ENCODE measurements at places on chromosomes 1 and 21.

DNA sequence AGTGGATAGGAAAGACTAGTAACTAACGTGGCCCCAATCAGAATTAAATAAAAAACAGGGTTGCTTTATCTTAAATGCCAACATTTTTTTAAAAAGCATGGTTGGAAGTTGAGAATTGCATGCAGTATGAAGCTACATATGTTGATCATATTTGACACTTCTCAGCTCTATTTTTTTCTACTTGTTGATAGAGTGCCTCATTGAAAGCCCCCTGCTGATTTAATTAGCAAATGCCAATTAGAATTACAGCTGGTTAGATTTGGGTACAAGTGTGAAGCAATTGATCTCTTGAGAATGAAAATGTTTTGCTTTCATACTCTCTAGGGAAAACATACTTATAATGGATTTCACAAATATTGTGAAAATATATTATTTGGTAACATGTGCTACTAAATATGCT, 40.5 kb downstream of the CHD1L start:
- no peak for DNase-seq

DNA sequence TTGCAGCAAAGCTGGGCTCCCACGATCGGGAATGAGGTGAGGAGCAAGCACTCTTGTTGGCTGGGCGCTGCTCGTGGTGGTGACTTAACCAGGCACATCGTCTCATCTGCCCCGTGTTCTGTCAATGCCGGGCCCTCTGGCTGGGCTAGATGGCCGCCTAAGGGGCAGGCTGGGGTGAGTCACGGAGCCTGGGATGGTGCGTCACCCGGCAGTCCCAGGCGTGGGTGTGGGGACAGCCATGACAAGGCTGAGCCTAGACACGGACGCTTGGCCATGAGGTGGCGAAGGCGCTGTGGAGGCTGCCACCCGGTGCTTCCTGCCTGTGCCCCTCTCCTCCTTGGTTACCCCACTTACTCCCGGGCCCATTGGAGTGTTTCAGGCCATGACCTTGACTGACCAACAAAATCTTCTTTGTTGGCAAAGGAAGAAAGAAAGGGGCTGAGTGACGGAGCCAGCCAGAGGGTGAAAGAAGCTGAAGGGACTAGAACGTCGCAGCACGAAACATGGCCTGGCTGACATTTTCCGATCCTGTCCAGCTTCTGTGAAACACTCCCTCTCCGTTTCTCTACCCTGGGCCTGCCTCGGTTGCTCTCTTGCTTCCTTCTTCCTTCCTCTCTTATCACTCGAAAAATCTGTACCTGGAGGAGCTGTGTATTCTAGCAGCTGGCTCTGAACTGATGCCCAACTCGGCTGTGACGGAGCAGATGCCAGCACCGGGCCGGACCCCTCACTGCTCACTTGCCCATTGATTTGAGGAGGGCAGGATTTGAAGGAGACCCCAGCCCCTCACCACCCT, 596 bp downstream of the CD247 start:
- no peak for DNase-seq

DNA sequence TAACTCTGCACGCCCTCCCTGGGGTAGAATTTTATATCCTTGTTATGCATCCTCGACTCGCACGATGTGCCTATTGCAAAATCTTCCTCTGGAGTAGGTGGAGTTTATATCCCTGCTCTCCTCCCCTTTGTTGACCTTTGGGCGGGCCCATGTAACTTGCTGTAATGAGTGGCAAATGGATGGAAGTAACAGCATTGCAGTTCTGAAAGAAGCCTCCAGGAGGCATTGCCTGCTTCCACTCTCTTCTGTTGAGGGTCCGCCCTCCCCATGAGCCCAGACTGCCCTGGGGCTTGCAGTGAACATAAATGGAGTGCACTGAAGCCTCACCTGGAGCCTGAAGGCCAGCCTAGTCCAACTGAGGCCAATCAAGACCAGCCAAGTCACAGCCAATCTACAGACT, 62.2 kb upstream of the GRIK3 start:
- peak; percentile 3 for DNase-seq

- no peak for DNase-seq
These were observed 57.9 kb upstream of the S1PR1 start for GRCh38 chr1:101178688-101179491.

- no peak for DNase-seq
These were observed 79.7 kb upstream of the ARHGAP29 start for GRCh38 chr1:94316836-94317789.

DNA sequence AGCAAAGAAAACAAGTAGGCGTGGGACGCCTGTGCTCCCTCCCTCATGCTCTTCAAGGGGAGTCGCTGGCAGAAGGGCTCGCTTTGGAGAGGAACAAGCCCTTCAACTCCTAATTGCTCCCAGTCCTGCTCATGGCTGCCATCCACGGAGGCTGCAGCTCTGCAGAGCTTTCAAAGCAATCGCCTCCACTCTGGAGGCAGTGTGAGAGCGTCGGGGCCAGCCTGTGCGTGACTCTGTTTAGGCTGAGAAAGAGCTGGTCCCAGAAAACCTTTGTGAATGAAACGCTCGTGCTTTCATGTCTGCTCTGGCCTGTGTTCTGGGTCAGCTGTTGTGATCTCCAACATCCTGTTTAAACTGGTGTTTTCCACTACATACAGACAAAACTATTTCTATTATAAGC, 23.9 kb upstream of the RUNX1 start:
- no peak for DNase-seq

DNA sequence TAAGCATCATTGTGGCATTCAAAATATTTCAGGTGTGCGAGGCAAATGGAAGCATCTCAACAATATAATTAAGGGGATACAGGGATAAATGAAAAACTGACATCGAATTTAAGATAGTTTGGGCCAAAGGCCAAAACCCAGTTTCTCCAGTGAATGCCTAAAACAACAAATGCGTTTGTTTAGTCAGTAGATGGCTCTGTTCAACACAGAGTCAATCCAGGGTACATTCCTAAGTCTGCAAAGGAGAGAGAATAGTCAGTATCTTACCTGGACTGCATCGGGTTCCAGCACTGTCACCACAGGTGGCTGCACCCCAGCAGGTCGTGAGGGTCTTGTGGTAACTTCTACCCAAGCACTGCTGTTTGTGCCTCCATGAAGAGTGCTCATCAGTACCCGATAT, 321.1 kb downstream of the KCTD3 start:
- no peak for DNase-seq

GRCh38 chr1:109186733-109187086, 27.0 kb upstream of the SARS1 start:
- no peak for DNase-seq

DNA sequence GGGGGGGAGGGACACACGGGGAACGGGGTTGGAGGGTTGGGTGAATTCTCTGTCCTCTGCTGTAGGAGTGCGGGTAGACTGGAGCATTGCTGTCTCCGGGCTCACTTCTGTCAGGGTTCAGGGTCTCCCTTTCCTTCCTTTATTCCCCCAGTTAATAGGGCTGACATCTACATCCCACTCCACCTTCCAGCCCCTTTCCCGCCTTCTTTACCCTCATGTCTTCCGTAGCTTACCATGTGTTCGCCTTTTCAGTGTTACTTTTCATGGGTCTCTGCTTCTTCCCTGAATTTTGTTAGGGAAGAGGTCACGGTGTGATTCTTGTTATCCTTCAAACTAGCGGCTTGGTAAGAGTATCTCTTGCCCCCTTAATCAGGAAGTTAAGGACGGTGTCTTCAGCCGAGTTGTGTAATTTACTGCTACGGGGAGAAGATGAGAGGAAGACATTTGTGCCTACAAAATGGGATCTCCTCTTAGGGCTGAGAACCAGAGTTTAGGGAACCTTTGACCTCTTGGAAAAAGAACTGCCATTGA, 917 bp downstream of the RAP1A start:
- DNase-seq = peak; percentile 4

DNA sequence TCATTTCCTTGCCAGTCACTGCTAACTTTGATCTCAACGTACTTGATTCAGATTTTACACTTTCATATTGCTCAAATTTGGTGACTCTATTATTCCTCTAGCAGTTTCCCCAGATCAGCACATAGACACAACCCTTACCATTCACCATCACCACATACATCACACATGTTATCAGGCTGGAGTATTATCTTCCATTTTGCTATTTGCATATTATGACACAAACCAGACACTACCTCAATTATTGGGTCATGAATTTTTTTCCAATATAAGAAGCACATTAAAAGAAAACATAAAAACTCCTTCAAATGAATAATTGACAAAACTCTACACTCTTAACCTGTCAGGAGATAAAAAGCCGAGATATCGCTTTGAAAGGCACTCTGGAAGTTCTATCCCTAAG, 1166.7 kb upstream of the B3GALT2 start:
- no peak for DNase-seq

GRCh38 chr1:1400576-1401456, 1.7 kb upstream of the CCNL2 start:
- no peak for DNase-seq

DNA sequence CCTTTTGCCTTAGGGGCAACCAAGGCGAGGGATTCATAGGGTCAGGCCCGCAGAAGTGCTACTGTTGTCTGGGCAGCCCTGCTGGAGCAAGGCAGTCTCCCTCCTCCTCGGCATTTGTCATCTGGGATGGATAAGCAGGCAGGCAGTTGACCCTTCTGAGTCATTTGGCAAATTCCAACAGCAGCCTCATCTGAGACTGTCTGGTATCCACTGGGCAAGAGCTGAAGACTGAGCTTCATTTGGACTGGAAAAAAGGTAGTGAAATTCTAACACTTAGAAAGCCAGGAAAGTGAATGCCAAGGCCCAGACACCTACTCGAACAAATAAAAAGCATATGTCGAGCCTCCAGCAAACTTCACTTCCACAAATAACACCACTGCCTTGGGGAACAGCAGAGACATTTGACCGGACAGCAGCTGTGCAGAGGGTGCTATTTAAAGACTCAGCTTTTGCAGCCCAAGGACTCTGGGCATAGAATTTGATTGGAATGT, 4.0 kb upstream of the ZBTB40 start:
- DNase-seq = peak; percentile 35

DNA sequence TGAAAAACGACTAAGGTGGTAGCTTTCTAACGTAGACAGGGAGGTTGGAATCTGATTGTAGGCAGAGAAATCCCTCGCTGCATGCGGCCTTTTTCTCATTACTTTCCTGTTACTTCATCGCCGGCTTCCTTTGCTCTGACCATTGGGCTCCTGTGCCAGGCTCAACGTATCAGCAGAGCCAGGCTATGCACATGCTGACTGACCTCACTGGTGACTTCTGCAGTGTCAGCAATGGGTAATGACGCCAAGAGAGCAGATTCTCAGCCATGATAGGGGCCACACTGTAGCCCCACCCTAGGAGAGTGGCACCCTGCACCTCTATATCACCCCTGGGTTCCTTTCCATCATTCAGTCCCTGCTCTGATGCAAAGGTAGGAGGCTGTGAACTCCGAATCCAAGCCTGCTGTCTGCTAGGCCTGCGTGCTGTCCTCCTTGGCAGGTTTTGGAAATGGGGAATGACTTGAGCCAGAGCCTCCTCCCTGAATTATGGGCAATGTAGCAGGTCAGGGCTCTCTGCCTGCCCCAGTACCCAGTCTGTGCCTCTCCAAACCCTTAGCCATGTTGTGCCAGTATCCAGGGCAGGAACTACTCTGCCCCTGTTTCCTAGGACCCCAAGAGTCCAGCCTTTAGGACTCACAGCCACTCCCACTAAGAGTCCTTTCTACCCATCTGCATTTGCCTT, 11.4 kb downstream of the PPFIA4 start:
- DNase-seq = no peak

DNA sequence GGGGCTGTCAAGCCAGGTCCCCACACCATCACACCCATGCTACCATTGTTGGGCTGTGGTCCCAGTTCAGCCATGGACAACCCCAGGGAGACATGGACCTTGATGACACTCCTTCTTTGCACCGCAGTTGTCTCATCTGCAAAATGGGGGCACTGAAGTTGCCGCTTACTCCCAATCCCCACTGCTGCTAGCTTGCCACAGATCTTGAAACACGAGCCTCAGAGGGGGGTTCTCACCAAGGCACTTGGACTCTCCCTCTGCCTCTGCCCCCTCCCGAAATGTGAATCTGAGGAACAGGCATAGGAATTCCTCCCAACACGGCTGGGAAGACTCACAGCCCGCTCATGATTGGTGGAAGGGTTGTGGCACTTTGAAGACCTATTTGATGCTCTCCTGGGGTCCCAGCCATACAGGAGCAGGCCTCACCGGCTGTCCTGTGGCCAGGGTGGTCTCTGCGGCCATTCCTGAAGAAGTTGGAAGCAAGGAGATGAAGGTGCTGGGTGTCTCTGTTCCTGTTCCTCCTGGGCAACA, 31.1 kb downstream of the RUNX3 start:
- DNase-seq = no peak

DNA sequence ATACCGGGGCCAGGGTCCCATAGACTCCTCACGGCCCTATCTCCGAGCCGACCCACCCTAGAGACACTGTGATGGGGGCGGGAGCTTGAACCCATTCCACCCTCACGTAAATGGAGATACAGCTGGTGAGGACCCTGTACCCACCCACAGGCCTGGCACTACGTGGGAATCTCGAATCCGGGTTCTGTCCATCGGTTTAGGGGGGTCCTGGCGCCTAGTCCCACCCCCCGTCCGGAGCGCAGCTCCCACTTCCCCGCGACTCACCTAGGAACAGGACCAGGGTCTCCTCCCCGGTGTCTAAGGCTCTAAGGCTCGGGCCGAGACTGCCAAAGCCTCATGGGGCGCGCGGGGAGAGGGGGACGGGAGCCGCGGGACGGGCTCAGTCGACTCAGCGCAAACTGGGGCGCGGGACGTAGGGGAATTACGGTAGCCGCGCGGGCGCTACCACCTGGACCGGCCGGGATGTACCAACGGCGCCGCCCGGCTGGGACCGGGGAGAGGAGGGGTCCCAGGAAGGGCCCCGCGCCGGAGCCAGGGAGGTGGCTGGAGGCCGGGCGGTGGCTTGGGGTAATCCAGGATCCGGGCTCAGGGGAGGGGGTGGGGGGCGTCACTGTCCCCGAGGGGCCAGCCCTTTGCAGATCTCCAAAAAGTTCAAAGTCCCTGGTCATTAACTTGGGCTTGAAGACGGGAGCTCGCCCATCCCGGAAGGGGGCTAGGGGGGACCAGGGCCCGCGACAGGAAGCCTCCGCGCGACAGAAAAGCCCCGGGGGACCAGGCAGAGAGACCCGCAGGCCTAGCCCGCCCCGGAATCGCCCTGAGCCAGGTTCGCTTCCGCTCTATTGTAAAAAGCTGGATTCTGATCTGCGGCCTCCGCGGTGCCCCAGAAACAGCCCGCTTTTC, 1.0 kb downstream of the PLEKHG5 start:
- DNase-seq = no peak

GRCh38 chr1:4076346-4076745, 176.3 kb upstream of the C1orf174 start:
- DNase-seq = no peak

All from SHP77 treated with DMSO at 0.1 percent for 48 hours (cell line).